ENCODE measurements at places on chromosomes 11 and 22.

DNA sequence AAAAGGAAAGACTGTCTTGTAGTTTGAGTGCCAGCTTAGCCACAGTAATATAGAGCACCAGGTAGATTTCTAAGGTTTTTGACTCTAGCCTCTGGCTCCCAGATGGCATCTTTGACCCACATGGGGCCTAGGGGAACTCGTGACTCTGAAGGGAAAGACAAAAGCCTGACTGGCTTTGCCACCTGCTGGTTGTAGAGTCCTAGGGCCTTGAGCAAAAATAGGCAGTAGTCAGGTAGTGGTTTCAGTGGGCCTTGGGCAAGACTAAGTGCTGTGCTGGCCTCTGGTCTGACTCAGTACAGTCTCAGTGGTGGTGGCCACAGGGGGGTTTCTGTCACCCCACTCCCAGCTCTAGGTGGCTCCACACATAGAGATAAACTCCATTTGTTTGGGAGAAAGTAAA lies 349.4 kb downstream of the FAM181B start:
- no peak for DNase-seq

- DNase-seq: no peak
Measured at GRCh38 chr11:83061883-83062282, 9.8 kb downstream of the RAB30 start.

DNA sequence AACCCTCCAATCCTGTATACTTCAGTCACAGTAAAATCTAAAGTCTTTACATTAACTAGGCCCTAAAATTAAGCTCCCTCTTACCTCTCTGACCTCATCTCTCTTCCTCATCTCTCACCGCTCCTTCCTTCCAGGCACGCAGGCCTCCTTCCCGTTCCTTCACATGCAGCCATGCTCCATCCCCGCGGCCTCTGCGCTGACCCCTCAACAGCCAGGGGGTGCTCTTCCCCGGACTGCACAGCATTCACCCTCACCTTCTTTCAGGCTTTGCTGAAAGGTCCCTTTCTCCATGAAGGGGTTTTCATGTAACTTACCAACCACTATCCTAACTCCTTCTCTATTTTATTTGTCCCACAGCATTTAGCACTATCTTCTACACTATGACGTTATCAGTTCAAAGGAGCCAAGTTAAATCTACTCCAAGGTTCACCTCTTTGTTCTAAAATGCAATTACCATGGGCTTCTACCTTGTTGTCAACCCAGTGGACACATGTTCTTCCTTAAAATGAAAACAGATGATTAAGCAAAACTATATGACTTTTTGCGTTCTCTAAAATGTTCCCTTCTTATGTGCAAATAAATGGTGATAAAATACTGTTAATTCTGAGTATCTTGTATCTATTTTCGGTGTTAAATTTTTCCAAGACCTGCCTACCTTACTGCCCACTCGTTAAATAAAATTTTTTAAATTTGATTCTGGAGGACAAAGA lies 57.8 kb upstream of the APOA1 start:
- DNase-seq: no peak

GRCh38 chr22:29946220-29946619 lies 63.2 kb downstream of the MTMR3 start:
- no peak for DNase-seq

DNA sequence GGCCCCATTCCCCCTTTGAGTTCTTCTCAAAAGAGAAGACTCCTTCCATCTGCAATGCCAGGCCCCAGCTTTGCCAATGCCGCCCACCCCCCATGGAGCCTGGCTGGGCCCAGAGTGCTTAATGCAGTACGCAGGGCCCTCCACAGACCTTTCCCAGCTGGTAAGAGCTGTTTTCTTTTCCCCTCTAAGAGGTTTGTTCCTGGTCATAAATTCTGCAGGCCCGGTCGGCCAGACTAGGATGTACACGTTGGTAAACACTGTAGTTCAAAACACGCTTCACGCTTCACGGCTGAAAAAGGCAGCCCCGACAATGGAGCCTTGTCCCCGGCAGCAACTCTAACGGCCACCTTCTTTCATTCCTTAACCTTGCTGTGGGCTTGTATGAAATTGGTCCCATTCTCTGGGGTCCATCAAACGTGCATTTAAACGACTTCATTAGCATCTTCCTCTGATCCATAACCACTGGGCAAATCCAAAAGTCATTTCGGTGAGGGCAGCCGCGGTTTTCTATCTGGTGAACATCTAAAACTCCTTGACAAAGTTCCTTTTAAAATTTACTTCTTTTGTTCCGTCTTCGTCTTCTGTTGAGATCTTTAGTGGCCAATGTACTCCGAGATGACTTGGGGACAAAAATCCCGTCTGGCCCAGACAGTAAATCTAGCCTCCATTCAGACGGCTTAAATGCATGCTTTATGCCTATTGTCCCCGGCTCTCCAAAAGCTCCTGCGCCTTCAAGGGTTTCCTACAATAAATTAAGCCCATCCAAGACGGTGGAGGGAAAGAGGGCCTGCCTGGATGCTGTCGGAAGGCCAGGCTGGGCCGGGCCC lies 60.0 kb upstream of the MYEOV start:
- DNase-seq: no peak

GRCh38 chr11:70471254-70471653 lies 72.9 kb downstream of the CTTN start:
- DNase-seq: no peak

- no peak for DNase-seq
Measured at GRCh38 chr22:29032014-29032475, 29.6 kb downstream of the C22orf31 start.

DNA sequence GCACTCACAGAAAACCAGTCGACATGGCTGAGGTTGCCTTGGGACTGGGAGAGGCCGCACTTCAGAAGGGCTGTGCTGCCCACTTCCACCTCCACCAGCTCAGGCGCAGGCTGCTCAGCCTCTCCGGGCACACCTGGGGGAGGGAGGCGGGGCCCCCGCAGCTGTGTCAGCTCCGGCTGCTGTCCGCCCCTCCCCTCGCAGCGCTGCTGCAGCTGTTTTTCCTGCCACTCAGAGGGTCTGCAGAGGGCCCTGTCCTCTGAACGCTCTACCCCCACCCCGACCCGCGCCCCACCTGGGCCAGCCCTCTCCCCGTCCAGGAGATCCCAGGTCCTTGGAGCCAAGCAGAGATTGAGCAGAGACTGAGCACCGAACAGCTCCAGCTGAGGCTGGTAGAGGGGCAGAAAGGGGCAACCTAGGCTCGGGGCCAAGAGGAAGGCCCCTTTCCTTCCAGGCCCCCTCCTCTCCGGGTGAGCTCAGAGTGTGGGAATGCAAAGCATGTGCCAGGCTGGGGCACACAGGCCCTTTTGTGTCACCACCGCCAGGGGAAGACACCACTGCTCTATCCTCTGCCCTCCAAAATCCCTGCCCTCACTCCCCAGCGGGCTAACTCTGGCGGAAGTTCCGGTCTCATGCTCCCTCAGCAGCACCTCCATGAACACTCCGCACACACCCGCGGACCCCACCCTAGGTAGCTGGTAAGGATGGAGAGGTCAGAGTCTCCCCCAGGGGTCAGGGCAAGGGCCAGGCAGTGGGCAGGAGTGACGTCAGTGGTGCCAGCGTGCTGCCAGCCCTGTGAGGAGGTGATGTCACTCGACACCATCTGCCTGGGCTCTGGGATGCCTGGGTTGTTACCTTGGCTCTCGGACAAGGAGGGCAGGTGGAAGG lies 1.6 kb downstream of the MCAM start:
- peak; percentile 41 for DNase-seq

DNA sequence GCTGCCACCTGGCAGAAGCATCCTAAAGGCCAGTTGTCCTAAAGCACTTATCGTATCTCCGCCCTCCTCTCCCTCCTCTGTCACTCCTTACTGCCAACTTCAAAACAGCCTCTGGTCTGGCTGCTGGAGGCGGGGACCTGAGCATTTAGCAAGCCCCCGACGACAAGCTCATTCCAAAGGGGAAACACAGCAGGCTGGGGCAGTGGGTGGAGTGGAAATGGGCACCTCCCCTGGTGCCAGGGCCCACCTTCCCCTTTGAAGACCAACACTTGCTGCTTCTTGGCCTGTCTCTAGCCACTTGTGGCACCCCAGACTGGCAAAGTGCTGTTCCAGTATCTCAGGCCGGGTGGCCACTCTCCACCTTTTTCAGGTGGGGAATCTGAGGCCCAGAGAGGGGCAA lies 3.6 kb downstream of the MAP3K11 start:
- no peak for DNase-seq

DNA sequence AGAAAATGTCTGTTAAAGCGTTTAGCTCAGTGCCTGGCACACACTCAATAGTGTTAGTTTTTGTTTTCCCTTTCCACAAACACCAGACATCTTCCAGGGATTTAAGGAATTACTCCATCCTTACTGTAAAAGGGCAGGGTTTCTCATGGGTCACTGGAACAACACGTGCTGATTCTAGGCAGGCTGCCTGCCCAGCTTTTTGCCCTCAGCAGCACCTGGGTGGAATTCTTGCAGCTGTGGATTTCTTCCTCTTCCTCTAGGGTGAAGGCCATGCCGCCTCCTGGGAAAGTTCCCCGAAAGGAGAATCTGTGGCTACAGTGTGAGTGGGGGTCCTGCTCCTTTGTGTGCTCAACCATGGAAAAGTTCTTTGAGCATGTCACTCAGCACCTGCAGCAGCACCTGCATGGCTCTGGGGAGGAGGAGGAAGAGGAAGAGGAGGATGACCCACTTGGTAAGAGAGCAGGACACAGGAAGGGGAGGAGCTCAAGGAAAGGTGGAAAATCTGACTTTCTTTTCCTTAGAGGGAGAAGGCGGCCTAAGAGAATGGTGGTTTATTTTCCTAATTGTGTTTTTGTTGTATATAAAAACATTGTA lies 5.4 kb downstream of the HINFP start:
- no peak for DNase-seq

- no peak for DNase-seq
Measured at GRCh38 chr22:33746501-33746928, 173.8 kb downstream of the LARGE1 start.

DNA sequence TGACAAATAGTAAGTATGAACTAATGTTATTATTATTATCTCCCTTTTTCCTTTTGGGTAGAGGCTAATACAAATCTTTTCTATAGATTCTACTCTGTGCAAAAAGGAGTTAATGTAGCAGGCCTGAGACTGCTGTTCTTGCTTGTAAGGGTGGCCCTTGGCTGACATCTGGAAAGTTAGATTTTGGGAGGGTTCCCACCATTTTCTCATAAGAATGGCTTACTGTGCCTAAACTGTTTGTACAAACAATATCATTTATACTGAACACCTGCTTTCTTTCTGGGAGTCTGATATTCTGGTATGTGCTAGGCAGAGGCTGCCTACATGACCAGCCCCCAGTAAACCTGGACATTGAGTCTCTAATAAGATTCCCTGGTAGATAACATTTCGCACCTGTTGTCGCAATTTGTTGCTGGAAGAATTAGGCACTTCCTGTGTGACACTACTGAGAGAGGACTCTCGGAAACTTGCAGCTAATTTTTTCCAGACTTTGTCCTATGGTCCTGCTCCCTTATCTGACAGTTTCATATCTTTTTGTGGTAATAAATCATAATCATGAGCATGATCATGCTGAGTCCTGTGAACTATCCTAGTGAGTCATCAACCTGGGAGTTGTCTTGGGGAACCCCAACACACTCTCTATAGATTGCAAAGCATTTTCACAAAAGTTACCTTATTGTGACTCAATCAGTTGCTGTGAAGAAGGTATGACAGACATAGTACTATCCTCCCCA lies 257.7 kb upstream of the CCDC90B start:
- DNase-seq: no peak

DNA sequence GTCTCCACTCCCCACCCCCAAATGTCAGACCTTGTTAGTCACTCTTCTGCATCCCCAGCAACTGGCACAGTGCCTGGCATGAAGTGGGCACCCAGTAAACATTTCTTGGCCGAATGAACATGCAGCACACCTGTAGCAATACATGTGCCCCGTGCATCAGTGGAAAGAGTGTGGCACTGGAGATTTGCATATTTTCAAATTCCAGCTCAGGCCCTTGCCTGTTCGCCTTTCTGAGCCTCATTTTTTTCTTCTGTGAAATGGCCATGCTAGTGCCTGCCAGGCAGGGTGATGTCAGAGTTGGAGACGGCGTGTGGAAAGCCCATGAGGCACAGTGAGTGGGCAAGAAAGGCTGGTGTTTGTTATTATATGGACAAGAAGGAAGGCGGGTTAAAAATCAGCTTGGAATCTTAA lies 38.7 kb downstream of the CD82 start:
- DNase-seq: no peak

DNA sequence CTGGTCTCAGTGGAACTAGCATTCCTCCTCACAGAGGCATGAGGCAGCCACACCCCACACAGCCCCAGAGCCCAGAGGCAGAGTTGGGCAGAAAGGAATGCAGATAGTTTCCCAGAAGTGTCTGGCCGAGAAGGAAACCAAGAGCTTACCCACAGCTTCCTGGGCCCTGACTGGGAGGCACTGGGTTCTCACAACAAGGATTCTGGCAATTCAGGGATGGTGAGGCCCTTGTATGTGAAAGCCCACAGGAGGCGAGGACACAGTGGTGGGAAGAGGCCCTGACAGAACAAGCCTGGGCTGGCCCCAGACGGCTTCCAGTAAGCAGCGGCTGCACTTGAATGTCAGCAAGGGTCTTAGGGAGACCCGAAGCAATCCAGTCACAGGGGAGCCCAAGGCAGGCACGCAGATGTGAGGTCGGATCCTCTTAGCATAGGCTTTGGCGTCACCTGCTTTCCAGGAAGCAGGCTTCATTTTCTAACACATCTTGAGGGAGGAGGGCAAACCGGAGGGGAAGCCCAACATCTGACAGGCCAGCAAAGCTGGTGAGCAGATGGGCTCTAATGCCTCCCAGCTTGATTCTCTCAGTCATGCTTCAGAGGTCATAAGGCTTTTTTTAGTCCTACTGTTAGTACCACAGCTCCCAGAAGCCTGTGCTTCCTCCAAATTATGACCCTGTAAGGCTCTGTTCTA lies 78.3 kb upstream of the AKIP1 start:
- no peak for DNase-seq

DNA sequence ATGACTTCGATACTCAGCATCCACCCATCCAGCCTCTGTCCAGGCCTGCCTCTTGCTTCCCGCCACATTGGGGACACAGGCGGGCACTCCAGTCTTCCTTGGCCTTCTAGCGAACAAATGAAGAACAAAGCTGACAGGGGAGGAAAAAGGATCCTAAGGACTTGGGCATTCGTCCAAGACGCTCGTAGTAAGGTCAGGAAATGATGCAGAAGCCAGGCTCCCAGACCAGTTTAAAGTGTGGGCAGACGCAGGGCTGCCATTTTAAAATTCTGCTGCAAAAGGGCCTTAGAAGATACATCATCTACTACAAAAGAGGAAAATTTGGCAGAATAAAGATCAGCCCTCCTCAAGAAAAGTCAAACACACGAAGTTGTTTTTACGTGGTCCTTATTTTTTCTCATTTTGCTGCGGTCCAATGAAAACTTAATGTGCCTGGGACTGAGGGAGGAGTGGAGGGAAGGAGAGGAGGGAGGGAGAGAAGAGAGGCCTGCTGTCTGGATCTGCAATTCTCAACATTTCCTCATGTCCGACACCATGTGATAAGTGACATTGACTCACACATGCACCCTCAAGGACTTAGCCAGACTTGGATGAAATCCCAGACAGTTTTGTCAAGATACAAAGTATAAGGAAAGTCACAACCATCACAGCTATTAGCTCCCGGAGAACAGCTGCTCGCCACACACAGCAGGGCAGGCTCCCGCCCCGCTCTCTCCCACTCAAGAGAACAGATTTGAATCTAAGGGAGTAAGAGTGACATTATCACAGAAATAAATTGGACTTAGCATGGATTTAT lies 5.7 kb downstream of the DNAL4 start:
- no peak for DNase-seq

Measured in effector memory CD8-positive, alpha-beta T cell (primary cell).